ENCODE measurements at places on chromosomes 11 and 22.

DNA sequence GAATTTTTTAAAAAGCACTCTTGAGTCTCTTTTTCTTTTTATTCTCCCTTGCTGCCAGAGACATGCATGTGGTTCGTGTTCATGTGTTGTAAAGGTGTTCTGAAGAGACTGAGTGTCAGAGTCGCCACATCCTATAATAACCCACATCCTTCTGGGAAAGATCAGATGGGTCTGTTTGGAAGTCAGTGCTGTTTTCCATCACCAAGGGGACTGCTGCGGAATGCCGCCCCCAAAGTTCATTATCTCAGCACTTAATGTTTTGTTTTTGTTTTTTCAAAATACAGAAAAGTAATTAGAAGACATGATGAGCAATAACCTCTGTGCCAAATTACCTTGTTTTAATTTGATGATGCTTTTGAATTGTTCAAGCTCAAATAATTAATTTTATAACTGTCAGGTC, 56.9 kb upstream of the EIF3M start:
- DNase-seq = no peak

DNA sequence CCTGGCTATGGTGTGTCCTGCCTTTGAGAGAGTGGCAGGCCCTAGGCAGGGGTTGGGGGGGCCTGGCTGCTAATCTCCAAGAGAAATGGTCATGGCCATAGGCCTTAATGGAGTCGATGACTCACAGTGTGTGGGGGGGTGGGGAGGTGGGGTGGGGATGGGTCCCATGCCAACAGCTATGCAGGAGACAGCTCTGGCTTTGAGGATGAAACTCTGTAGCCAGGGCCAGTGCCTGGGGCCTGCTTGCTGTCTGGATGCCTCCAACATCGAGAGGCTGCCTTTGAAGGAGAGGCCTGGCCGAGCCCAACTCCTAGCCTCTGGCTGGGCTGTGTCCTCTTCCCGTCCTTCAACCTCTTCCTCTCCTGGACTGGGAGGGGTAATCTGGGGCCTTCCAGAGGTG, 23.9 kb upstream of the TSPAN18 start:
- no peak for DNase-seq

DNA sequence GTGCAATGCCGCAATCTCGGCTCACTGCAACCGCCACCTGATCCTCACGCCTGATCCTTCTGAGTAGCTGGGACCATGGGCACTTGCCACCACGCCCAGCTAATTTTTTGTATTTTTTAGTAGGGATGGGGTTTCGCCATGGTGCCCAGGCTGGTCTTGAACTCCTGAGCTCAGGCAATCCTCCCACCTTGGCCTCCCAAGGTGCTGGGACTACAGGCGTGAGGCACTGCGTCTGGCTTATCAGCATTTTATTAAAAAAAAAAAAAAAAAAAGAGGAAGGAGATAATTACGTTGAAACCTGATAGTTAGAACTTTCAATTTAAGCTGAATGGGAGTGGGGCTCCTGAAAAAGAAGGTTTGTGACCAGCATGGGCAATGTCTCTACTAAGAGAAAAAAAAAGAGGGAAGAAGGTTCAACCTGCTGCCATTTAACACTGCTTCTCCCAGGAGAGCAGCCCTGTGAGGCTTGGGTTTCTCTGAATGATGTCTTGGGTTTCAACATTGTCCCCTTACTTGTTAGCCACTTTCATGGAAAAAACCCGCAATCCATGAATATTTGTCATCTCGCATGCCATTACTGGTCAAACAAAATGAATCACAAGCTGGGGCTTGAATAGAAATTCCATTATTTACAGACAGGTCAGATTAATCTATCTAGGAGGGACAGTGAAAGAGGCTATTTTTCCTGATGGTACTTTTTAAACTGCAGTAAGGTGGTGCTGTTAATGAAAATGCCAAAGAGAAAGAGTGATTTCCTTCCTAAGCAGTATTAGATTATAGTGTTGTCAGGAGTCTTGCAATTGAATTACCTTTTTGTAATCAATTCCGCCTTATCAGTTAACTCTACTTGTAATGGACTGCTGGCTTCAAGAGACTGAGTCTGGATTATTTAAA, 72.5 kb downstream of the PACS1 start:
- no peak for DNase-seq

DNA sequence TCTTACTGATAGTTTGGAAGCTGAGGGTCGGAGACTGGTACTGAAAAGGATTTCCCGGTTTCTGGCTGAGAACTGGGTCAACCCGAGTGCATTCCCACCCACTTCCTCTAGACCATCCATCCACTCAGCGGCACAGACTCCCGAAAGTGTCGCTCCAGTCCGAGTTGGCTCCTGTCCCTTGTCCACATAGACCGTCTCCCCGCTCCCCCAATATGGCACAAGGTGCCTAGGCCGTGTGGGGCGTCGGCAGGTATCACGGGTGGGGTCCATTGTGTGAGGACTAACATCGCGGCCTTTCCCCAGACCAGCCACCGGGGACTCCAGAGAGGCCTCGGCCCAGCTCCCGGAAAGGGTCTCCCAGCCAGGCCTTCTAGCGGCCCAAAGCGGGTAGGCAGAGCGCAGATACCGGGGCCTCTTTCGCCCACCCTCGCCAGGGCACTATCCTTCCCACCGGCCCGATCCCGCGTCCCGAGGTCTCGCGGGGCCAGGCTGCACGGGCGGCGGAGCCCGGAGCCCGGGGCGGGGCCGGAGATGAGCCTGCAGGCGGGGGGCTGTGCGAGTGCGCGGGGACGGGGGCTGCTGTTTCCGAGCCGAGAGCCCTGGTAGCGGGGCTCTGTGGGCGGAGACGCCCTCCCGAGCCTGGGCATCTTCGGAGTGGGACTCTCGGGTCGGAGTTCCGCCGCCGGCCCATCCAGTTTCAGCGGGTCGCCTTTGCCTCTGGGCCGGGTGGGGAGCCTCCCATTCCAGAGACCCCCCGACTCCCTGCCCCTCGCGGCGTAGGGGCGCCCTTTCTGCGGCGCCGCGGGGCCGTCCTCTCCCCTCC, 21.1 kb downstream of the SERPINH1 start:
- DNase-seq = peak; percentile 38

DNA sequence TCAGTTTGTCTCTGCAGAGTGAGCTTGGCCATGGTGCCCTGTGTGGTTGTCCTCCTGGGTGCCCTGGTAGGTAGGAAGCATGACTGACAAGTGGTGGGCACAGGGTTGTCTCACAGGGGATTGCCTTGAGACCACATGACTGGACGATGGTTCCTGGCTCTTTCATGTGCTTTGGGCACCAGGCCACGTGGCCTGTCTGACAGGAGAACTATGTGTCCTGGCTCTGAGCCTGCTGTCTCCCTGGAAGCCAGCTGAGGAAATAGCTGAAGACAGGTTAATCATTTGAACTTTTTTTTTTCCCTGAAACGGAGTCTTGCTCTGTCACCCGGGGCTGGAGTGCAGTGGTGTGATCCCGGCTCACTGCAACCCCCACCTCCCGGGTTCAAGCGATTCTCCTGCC, 93.2 kb downstream of the LDLRAD3 start:
- DNase-seq = no peak

GRCh38 chr11:6214530-6214929, 9.2 kb downstream of the C11orf42 start:
- DNase-seq = no peak

DNA sequence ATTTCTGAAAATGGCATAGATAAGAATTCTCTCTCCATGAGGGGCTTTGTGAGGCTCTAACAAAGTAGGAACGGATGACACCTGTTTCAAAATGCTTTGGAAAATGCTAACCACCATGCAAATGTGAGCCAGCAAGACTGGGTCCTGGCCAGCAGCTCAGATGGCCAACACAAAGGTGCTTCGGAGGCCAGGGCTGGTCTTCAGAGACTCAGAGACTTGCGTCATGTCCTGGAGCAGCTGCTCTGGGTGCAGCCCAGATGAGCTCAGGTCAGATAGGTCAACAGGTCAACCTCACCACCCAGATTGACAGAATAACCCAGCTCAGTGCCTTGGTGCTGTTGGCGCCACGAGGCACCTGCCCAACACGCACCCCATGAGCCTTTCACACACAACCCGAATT, 12.0 kb upstream of the TMEM121B start:
- no peak for DNase-seq
